ENCODE measurements at places on chromosomes 16 and 17. TPM values are rescaled to one million over a fixed set of nuclear protein-coding genes. Genes with fewer than 3 reads are reported as not detected.

EME1 gene
- total RNA-seq: 0.89 TPM

MRPL45 gene
- total RNA-seq: 17.2 TPM

STXBP4 gene
- total RNA-seq: 11.1 TPM

UTP4 gene
- total RNA-seq: 36.9 TPM

ASGR1 gene
- not detected for total RNA-seq

TMEM97 gene
- total RNA-seq: 2.4 TPM

KCNH4 gene
- 0.09 TPM for total RNA-seq

NPIPB5 gene
- 294 TPM for total RNA-seq

PIRT gene
- total RNA-seq: not detected

- H3K27me3 ChIP-seq: peaks cover 7% of the 10 kb centered on the region
- no peaks in the 10 kb centered on the region for H3K36me3 ChIP-seq
- no peak for DNase-seq
- peaks cover 17% of the 10 kb centered on the region for H3K4me1 ChIP-seq
Measured at GRCh38 chr16:89257757-89258465, 40.4 kb downstream of the ZNF778 start.

DNA sequence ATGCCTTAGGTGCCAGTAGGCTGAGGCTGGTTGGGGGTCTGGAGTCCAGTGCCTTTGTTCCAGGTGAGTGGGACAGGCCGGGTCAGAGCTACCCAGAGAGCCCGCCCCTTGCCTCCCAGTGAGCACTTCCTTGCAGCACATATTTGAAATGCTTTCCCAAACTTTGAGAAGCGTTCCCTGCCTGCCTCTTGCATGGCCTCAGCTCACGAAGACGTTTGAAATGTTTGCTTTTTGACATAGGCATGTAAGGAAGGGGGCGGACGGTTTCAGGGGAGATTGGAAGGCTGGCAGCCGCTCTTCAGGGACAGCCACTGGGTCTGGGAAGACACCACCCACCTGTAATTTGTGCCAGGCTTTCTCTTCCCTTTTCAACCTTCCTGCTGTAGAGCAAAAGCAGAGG, 5.1 kb upstream of the FOXL1 start:
- DNase-seq: no peak
- peaks cover 25% of the 10 kb centered on the region for H3K27me3 ChIP-seq
- no peak overlapping the region for H3K27ac ChIP-seq
- H3K36me3 ChIP-seq: no peaks in the 10 kb centered on the region

DNA sequence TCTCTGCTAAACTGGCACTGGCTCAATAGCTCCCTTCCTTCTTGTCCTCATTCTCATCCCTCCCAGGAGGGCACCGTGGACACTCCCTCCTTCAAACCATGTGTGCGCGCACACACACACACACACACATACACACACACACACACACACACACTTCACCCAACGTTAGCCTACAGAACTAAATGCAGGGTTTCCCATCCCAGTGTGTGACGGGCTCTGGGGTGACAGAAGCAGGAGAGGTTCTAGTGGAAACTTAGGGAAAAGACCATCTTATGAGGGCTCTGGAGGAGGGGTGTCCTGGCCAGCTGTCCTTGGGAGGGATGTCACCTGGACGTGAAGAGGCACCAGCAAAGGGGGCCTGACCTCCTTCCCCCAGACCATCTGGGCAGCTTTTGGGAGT, 19.7 kb downstream of the OSBPL7 start:
- H3K4me1 ChIP-seq: no peaks in the 10 kb centered on the region
- H3K36me3 ChIP-seq: no peaks in the 10 kb centered on the region
- no peak for DNase-seq
- H3K4me3 ChIP-seq: no peak overlapping the region

- H3K4me1 ChIP-seq: no peaks in the 10 kb centered on the region
- H3K36me3 ChIP-seq: no peaks in the 10 kb centered on the region
- no peak overlapping the region for H3K4me3 ChIP-seq
- no peak overlapping the region for H3K27ac ChIP-seq
Measured at GRCh38 chr16:9062301-9062700, 29.1 kb upstream of the HAPSTR1 start.

DNA sequence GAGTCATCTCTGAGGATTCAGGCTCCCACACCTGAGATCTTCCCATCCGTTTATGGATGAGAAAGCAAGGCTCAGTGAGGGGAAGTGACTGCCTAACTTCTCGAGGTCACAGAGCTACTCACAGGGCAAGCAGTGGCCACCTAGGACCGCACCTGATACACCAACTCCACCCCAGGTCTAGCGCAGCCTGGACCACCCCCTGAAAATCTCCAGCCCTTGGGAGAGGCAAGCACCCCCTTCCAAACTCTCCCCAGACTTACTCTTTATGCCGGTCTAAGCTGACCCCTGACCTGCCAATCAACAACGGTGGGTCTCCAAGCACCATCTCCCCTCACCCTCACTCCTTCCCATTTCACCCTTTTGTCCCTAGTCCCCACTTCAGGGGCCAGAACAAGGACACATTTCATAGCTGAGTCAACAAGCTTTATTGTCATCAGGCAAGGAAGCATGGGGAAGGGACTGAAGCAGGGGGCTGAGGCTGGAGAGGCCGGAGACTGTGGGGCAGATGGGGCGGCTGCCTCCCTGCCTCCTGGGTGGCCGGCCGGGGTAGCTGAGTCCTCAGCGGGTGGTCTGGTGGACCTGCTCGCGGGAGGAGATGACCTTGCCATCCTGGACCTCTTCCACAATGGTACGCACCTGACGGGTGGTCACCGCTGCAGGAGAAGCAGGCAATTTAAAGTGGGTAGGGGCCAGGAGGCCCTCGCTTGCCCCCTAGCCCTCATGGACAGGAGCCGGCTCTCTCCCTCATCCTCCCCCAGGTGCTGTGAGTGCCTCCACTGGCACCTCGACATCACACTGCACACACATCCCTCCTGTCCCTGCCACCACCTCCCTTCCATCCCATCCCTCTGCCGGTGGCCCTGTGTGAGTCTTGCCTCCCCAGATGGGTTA, 5.1 kb downstream of the KRT17 start:
- H3K4me3 ChIP-seq: no peak overlapping the region
- DNase-seq: no peak
- no peaks in the 10 kb centered on the region for H3K27me3 ChIP-seq

- no peak for DNase-seq
- no peak overlapping the region for H3K4me3 ChIP-seq
- H3K27me3 ChIP-seq: no peaks in the 10 kb centered on the region
- peaks cover 7% of the 10 kb centered on the region for H3K4me1 ChIP-seq
- no peak overlapping the region for H3K27ac ChIP-seq
Measured at GRCh38 chr16:28112908-28113307, 49.4 kb upstream of the GSG1L start.

DNA sequence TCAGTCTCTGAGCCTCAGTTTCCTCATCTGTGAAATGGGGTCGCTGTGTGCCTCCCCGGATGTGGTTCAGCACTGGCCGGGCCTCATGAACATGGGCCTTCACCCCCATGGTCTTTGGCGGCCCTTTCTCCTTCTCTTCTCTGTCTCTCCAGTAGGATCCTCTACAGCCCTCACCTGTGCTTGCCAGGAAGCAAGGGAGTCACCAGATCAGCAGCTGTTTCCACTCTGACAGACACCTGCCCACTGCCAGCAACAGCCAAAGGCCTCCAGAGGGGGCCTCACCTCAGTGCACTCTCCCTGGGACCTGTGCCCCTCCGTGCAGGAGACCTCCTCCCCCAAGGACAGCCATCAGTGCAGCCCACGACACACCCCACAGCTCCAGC, 89.4 kb downstream of the C16orf78 start:
- no peaks in the 10 kb centered on the region for H3K27me3 ChIP-seq
- no peaks in the 10 kb centered on the region for H3K36me3 ChIP-seq
- peaks cover 29% of the 10 kb centered on the region for H3K4me1 ChIP-seq
- H3K27ac ChIP-seq: peak overlapping the region; percentile 10
- DNase-seq: no peak
- H3K4me3 ChIP-seq: no peak overlapping the region

GRCh38 chr16:80079072-80079471, 461.7 kb upstream of the DYNLRB2 start:
- no peak for DNase-seq
- no peaks in the 10 kb centered on the region for H3K4me1 ChIP-seq
- H3K36me3 ChIP-seq: no peaks in the 10 kb centered on the region
- H3K27ac ChIP-seq: no peak overlapping the region
- H3K27me3 ChIP-seq: no peaks in the 10 kb centered on the region

- H3K4me1 ChIP-seq: peaks cover 73% of the 10 kb centered on the region
- H3K36me3 ChIP-seq: peaks cover 15% of the 10 kb centered on the region
- no peak overlapping the region for H3K27ac ChIP-seq
- no peak for DNase-seq
- H3K4me3 ChIP-seq: no peak overlapping the region
Measured at GRCh38 chr17:65020284-65020683, 36.3 kb downstream of the GNA13 start.

- H3K4me1 ChIP-seq: no peaks in the 10 kb centered on the region
- H3K27me3 ChIP-seq: no peaks in the 10 kb centered on the region
- DNase-seq: no peak
- no peak overlapping the region for H3K27ac ChIP-seq
- H3K4me3 ChIP-seq: no peak overlapping the region
Measured at GRCh38 chr17:63120406-63120805, 154.4 kb downstream of the TANC2 start.

DNA sequence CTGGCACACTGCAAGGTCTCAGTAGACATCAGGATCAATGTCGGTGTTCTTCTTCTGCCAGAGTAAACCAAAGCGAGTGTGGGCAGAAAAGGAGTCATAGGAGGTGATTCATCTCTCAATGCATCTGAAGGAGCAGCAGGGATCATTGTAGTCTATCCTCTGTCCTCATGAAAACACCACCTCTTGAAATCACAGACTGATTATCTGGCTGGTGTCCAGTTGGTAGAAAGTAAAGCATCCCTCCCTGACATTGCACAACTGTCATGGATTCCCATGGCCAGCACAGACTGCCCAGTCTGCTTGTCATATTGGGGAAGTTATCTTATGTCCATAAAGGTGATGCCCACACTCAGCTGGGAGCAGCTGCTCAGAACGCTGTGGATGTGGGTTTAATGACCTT, 74.1 kb downstream of the ABCC12 start:
- DNase-seq: no peak
- H3K36me3 ChIP-seq: no peaks in the 10 kb centered on the region
- H3K4me3 ChIP-seq: no peak overlapping the region
- H3K4me1 ChIP-seq: no peaks in the 10 kb centered on the region

DNA sequence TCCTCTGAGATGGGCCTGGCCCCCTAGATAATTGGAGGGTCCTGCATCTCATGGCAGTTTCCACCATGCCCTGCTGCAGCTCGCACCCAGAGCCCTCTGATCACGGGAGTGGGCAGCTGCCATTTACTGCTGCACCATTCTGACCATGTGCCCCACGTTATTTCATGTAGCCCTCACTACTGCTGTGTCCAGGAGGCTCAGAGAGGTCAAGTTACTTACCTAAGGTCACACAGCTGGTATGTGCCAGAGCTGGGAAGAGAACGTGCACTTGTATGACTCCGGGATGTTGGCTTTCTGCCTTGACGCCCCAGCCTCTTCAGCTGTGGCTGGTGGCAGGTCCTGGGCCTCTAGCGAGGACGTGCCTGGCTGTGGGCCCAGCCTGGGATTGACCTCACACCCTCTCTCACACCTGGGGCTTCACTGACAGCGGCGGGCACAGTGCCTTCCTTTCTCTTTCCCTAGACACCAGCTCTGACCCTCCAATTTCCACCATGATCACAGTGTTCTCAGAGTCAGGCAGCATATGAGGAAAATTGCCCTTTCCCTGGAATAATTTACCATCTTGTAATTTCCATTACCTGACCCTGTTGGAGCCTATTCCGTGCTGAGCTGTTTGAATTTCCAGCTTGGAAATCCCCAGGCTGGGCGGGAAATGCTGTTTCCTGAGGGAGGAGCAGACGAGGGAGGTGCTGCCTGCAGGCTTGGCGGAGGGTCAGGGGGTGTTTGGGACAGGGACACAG, 18.5 kb upstream of the DOC2B start:
- no peak overlapping the region for H3K27ac ChIP-seq
- DNase-seq: no peak

DNA sequence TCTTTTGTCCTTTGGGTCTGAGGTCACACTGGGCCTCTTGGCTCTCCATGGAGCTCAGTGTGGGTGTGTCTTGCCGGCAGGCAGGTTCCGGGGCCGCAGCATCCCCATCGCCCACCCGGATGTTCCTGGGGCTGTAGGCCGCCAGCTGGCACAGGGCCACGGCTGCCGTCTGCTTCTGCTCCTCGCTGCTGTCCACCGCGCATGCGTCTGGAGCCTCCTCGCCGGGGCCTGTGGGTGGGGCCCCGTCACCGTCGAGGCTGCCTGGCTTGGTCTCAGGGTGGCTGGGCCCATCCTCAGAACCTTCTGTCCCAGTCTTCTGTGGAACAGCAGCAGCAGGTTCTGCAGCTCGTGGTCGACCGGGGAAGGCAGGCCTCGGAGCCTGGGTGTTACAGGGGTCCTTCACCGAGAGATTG, 9.6 kb downstream of the ZNF750 start:
- no peaks in the 10 kb centered on the region for H3K36me3 ChIP-seq
- no peak for DNase-seq
- no peaks in the 10 kb centered on the region for H3K4me1 ChIP-seq
- no peak overlapping the region for H3K4me3 ChIP-seq

GRCh38 chr17:36544044-36544306, 744 bp upstream of the GGNBP2 start:
- H3K36me3 ChIP-seq: no peaks in the 10 kb centered on the region
- H3K27me3 ChIP-seq: no peaks in the 10 kb centered on the region
- no peak for DNase-seq
- H3K4me3 ChIP-seq: peak overlapping the region; percentile 90

GRCh38 chr16:75420987-75421819, 12.1 kb downstream of the CFDP1 start:
- peaks cover 18% of the 10 kb centered on the region for H3K4me1 ChIP-seq
- no peak for DNase-seq
- H3K27ac ChIP-seq: no peak overlapping the region
- no peak overlapping the region for H3K4me3 ChIP-seq
- H3K36me3 ChIP-seq: no peaks in the 10 kb centered on the region

DNA sequence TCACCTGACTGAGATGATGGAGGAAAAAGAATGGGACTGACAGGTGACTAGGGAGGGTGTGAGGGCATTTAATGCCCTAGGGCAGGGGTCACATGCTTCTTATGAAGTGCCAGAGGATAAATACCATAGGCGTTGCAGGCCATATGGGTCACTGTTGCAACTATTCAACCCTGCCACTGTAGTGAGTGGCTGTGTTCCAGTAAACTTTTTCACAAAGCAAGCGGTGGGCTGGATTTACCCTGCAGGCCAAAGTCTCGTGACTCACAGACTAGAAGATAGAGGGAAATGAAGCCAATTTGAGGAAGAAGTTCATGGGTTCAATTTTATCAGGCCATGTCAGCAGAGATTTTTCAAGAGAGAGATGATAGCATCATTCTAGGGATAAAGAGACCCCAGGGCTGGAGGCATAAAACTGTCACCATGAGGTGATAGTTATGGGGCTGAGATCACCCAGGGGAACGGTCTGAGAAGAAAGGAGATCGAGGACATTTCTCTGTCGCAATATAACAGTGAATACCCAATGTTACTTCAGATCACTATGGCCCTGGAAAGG, 8.6 kb downstream of the ARHGAP17 start:
- H3K4me1 ChIP-seq: peaks cover 51% of the 10 kb centered on the region
- no peaks in the 10 kb centered on the region for H3K27me3 ChIP-seq
- H3K4me3 ChIP-seq: no peak overlapping the region
- DNase-seq: no peak

GRCh38 chr16:87853411-87854052, 15.8 kb downstream of the SLC7A5 start:
- peaks cover 54% of the 10 kb centered on the region for H3K4me1 ChIP-seq
- H3K27me3 ChIP-seq: no peaks in the 10 kb centered on the region
- peaks cover 8% of the 10 kb centered on the region for H3K36me3 ChIP-seq
- no peak overlapping the region for H3K4me3 ChIP-seq
- peak overlapping the region; percentile 17 for H3K27ac ChIP-seq
- peak; percentile 76 for DNase-seq

- H3K4me3 ChIP-seq: no peak overlapping the region
- no peak for DNase-seq
- H3K27me3 ChIP-seq: no peaks in the 10 kb centered on the region
- no peak overlapping the region for H3K27ac ChIP-seq
- no peaks in the 10 kb centered on the region for H3K36me3 ChIP-seq
- H3K4me1 ChIP-seq: peaks cover 19% of the 10 kb centered on the region
Measured at GRCh38 chr16:11316331-11317015, 28.8 kb upstream of the RMI2 start.
